ENCODE measurements at places on chromosomes 6 and 20. TPM values are rescaled to one million over a fixed set of nuclear protein-coding genes. Genes with fewer than 3 reads are reported as not detected.

IL17F gene
- total RNA-seq, result not detected

MUC22 gene
- not detected for total RNA-seq

TREM1 gene
- total RNA-seq, result not detected

MMP24 gene
- 0.13 TPM for total RNA-seq

COL12A1 gene
- 1.4 TPM for total RNA-seq

PCIF1 gene
- 7.2 TPM for total RNA-seq

COL10A1 gene
- total RNA-seq, result not detected

HLA-DMB gene
- total RNA-seq, result 0.25 TPM

CGAS gene
- 1.0 TPM for total RNA-seq

IL17A gene
- not detected for total RNA-seq

SLC22A7 gene
- not detected for total RNA-seq

KIF6 gene
- total RNA-seq, result 0.13 TPM

XRN2 gene
- total RNA-seq, result 71.1 TPM

TRIM31 gene
- total RNA-seq, result not detected

C2 gene
- not detected for total RNA-seq

RBPJL gene
- total RNA-seq, result not detected

C6orf141 gene
- 45.5 TPM for total RNA-seq

ID1 gene
- 901 TPM for total RNA-seq

DLK2 gene
- 0.76 TPM for total RNA-seq

PLA2G7 gene
- total RNA-seq, result under 0.01 TPM

COL9A3 gene
- 0.38 TPM for total RNA-seq

ZNF341 gene
- 0.77 TPM for total RNA-seq

SAMD3 gene
- not detected for total RNA-seq

TFAP2C gene
- not detected for total RNA-seq

WASF1 gene
- total RNA-seq, result 9.5 TPM

SLC26A8 gene
- not detected for total RNA-seq

TBC1D20 gene
- total RNA-seq, result 15.8 TPM

NOX3 gene
- total RNA-seq, result not detected

ADISSP gene
- 22.1 TPM for total RNA-seq

CNKSR3 gene
- total RNA-seq, result 8.3 TPM

CPNE5 gene
- 5.0 TPM for total RNA-seq

TULP1 gene
- not detected for total RNA-seq

KCNQ2 gene
- not detected for total RNA-seq

GRM1 gene
- total RNA-seq, result 0.13 TPM

BCAS1 gene
- not detected for total RNA-seq

RAD21L1 gene
- not detected for total RNA-seq

SLC24A3 gene
- total RNA-seq, result under 0.01 TPM

CHRNA4 gene
- total RNA-seq, result 0.13 TPM

PRPH2 gene
- total RNA-seq, result 0.38 TPM

PI3 gene
- not detected for total RNA-seq

TPX2 gene
- total RNA-seq, result 12.9 TPM

PLN gene
- total RNA-seq, result not detected

SALL4 gene
- total RNA-seq, result 0.26 TPM

CDH4 gene
- under 0.01 TPM for total RNA-seq

NT5E gene
- total RNA-seq, result 123 TPM

SIRPB1 gene
- total RNA-seq, result 1.3 TPM

TMEM170B gene
- total RNA-seq, result 1.4 TPM

HLA-DOA gene
- total RNA-seq, result not detected

OTOR gene
- total RNA-seq, result not detected

IFNGR1 gene
- 56.6 TPM for total RNA-seq

RMND1 gene
- 19.9 TPM for total RNA-seq

All from dermis microvascular lymphatic vessel endothelial cell (primary cell).